Dorsolateral prefrontal cortex (tissue), 122 donors: ENCODE measurements at places on chromosomes 6 and 20. TPM values are rescaled to one million over a fixed set of nuclear protein-coding genes. Genes with fewer than 3 reads are reported as not detected.

- no peak for DNase-seq
Measured at GRCh38 chr20:60240986-60241385, 282.8 kb downstream of the CDH26 start.

The HLA-DQB1 gene
- 10.5 TPM for total RNA-seq

The PTPRK gene
- 128 TPM for total RNA-seq

GRCh38 chr20:57267158-57267821 is 849 bp upstream of the BMP7 start:
- DNase-seq: no peak

GRCh38 chr20:37984018-37984785 is 49.1 kb downstream of the TTI1 start:
- DNase-seq: no peak

DNA sequence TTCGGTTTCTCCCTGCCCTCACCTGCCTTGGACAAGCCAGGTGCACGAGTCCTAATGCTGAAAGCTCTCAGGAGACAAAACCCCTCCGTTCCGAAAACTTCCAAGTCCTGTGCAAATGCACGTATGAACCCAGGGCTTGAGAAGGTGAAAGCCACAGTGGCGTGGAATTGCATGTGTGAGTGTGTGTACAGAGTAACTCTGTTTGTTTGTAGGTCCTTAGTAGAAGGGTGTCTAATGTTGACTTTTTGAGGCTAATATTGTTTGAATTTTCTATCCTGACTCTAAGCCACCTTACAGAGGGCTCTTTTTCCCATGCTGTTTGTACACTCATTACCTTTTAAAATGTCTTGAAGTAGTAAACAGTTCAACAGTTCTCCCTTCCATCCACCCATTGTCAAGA is 129.1 kb downstream of the FOXA2 start:
- no peak for DNase-seq

GRCh38 chr6:158574800-158575199 is 14.9 kb downstream of the TMEM181 start:
- DNase-seq: no peak
